HCT116 (cell line): ENCODE measurements at places on chromosomes 13 and 19. TPM values are rescaled to one million over a fixed set of nuclear protein-coding genes. Genes with fewer than 3 reads are reported as not detected.

DNA sequence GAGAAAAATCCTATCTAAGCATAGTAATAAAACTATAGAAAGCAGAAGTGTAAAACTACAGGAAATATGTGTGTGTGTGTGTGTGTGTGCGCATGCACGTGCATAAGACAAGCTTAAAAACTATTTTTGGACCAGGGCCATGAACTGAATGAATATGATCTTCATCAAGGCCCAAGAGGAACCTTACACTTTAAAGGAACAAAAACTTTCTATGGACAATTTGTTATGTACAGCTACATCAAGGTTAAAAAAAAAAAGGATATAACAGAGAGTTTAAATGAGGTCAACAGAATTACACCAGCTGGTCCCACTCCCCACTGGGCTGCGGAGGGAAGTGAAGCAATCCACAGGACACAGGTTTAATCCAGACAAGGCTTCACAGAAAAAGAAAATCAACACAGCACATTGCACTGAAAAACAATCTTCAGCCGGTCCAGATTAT is 151.1 kb downstream of the LHFPL6 start:
- H3K27me3 ChIP-seq = peaks cover 40% of the 10 kb centered on the region
- H3K4me3 ChIP-seq = no peak overlapping the region
- H3K36me3 ChIP-seq = no peaks in the 10 kb centered on the region

The ZNF99 gene
- total RNA-seq = not detected

DNA sequence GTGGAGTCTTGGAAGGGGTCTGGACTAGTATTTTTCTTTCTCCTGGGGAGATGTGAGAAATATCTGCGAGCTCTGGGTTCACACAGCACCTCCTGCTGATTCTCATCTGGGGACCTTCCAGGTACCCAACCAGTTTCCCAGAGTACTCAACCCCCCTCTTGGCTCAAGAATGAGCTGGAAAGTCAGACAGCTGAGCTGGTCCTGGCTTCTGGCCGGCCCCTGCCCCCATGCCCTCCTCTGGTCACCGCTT is 2.2 kb upstream of the PDE4A start:
- H3K27ac ChIP-seq = peak overlapping the region; percentile 89
- peak overlapping the region; percentile 61 for H3K4me3 ChIP-seq
- no peaks in the 10 kb centered on the region for H3K27me3 ChIP-seq
- H3K4me1 ChIP-seq = peaks cover 63% of the 10 kb centered on the region
- DNase-seq = no peak
- H3K36me3 ChIP-seq = no peaks in the 10 kb centered on the region

GRCh38 chr13:31518645-31519044 is 220.7 kb upstream of the RXFP2 start:
- no peaks in the 10 kb centered on the region for H3K4me1 ChIP-seq
- H3K36me3 ChIP-seq = no peaks in the 10 kb centered on the region
- H3K4me3 ChIP-seq = no peak overlapping the region
- no peak for DNase-seq

GRCh38 chr13:84265257-84265764 is 383.0 kb upstream of the SLITRK1 start:
- no peaks in the 10 kb centered on the region for H3K4me1 ChIP-seq
- no peak for DNase-seq

- H3K27ac ChIP-seq = peak overlapping the region; percentile 80
- H3K4me3 ChIP-seq = no peak overlapping the region
- peak; percentile 78 for DNase-seq
- H3K4me1 ChIP-seq = peaks cover 58% of the 10 kb centered on the region
- no peaks in the 10 kb centered on the region for H3K27me3 ChIP-seq
These were observed 431.1 kb downstream of the EFNB2 start for GRCh38 chr13:106104281-106104901.

DNA sequence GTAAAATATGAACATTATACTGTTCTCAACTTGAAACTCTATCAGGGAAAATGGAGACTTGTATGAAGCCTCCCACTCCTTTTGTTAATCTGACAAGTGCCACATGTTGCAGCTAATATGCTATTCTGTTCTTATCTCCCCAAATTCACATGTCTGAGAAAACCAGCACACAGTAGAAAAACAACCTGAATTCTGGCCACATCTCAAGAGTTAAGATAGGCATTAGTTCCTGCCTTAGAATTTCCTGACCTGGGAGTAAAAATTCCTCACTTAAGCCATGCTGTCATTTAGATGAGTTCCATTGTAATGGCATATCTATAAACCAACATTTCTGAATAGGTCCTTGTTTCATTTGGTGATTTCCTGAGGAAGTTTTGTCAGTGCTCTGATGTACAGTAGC is 1098.5 kb downstream of the EFNB2 start:
- no peaks in the 10 kb centered on the region for H3K4me1 ChIP-seq
- no peak overlapping the region for H3K4me3 ChIP-seq
- H3K27me3 ChIP-seq = no peaks in the 10 kb centered on the region
- H3K36me3 ChIP-seq = no peaks in the 10 kb centered on the region
- H3K27ac ChIP-seq = no peak overlapping the region

DNA sequence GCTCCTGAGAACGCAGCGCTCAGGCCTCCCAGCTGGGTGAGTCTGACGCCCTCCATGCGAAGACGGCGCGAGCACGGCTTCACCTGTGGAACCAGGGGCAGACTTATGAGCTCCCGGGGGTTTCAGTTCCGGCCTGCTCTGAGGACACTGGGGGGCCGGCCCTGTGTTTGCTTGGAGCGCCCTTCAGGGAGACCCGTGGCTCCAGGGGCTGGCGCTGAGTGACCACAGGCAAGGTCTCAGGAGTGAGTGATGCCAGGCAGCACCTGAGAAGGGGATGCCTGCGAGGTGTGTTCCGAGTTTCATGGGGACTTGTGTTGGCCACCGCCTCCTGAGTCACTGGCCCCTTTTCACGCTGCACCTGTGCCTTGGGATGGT is 4.5 kb downstream of the MCF2L start:
- H3K27ac ChIP-seq = no peak overlapping the region
- H3K27me3 ChIP-seq = no peaks in the 10 kb centered on the region
- peaks cover 7% of the 10 kb centered on the region for H3K4me1 ChIP-seq
- no peak overlapping the region for H3K4me3 ChIP-seq

DNA sequence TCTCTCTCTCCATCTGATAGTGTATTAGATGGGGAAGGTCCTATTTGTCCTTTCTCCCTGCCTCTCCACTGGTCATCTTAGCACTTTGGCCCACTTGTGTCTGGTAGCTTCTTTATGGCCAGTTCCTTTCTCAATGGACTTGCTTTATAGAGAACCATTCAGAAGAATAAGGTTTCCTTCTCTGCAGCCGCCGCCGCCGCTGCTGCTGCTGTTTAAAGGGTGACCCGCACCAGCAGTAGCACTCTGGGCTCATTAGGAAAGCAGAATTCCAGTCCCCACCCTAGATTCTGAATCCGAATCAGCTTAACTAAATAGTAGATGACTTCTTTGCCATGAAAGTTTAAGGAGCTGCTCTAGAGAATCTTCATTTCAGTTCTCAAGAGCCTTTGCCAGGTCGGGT is 490.2 kb downstream of the FOXO1 start:
- no peak overlapping the region for H3K27ac ChIP-seq
- H3K4me1 ChIP-seq = no peaks in the 10 kb centered on the region
- no peak for DNase-seq
- H3K4me3 ChIP-seq = no peak overlapping the region
- H3K36me3 ChIP-seq = no peaks in the 10 kb centered on the region
